ENCODE measurements at places on chromosomes 2 and 18.
A peak's percentile ranks its signal among the peaks of the same experiment; 100 is the strongest.

GRCh38 chr2:203191961-203192360, 46.9 kb upstream of the CYP20A1 start:
- no peak for DNase-seq

DNA sequence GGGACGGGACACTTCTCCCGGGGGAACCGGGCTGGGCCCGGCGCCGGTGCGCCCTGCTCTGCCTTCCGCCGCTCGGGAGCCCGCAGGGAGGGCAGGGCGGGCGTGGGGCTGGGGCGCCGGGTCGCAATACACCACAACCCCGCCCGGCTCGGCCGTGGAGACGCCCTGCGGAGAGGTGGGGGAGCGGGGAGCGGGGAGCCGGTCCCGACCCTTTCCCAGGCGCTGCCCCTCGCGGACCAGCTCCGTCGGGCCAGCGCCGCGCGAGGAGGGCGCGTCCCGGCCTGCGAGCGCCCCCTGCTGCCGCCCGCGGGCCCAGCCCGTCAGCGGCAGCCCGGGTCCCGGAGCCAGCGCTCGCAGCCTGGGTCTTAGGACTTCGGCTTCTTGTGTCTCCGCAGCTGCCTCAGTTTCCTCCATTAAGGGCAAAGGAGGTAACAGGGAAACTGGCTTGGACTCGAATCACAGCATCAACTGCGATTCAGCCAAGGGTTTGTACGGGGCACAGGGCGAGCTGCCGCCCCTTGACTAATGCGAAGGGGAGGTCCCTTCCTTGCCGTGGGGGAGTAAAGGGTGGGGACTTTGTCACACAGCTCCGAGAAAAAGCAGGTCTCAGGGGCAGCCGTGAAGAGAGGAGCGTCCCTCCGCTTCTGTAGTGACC, 635 bp upstream of the ADRA2B start:
- peak; percentile 62 for DNase-seq

DNA sequence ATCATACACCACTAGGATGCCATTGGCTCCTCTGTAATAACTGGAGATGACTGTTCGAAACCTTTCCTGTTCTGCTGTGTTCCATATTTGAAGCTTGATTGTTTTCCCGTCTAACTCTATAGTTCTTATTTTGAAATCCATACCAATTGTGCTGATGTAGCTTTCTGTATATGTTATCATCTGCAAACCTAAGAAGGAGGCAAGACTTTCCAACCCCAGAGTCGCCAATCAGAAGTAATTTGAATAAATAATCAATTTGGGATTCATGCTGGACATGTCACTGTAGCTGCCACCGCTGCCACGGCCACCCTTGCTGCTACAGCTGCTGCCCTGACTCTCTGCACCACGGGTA, 20.7 kb downstream of the STAT1 start:
- no peak for DNase-seq

DNA sequence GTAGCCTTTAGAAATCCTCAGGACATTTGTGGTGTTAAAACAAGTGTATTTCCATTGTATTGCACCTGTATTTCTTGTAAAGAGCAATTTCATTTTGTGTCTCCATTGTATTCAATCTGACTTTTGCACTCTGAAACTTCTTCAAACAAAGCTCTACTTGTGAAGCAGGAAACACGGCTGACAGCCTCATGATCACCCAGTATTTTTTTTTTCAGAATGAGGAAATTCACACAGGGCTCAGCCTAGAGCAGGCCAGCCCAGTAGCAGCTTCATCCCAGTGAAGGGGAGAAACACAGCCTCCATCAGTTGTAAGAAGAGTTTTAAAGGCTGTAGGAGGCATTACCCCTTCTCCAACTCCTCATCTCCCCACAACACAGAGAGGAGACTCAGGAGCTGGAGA, 175.9 kb upstream of the KLHL29 start:
- no peak for DNase-seq

DNA sequence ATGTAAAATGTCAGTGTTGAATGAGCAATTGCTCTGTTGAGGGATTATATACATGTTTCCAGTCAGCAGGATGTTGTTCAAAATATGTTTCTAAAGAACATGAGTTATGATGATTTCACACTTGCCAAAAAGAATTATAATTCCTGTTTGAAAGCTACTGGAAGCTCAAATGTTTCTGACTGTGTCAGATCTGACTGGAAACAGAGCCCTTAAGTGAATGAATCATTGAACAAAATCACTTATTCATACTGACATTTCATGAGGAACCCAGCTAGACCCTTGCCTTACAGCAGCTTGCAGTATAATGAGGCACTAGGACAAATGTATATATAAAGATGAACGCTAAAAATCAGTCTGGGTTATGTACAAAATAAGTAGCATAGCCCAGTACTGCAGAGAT, 35.4 kb upstream of the ITGAV start:
- no peak for DNase-seq

DNA sequence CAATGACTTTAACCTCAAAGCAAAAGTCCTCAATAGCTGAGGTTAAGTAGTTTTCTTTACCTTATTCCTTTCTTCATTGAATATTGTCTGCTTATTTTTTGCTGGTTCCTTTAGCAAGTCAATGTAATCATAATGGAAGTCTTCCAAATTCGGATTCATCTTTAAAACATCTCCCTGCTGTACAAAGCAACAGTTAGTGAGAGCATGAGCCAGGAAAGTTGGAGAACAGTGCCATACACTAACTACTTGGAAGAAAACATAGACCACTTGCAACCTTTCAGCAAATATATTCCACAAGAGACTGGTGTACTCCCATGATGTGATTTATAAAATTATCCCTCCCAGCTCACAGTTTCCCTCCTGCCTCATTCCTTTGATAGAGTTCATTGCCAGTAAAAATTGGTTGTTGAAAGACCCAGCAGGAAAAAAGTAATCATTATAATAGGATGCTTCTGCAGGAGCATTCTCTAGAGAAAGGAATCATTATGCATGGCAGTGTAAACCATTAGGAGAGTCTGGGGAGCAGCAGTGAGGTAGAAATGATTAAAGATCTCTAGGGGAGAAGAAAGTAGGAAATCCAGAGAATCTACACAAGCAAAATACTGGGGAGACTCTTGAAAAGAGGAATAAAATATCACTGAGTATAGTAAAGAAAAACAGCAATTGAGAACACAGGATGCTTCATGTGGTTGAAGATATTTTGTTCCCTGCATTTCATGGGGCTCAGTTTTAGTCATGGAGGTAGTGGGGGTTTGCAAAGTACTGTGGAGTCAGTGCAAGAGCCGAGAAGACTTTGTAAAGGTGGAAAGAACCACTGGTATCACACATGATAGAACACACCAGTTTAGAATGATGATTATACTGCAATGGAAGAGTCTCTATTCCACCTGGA, 38.6 kb upstream of the TTN start:
- DNase-seq = no peak

All from immature natural killer cell (primary cell).